ENCODE measurements at places on chromosomes 6 and 20.

- peak; percentile 77 for DNase-seq
Measured at GRCh38 chr20:47620808-47621805, 119.4 kb downstream of the NCOA3 start.

GRCh38 chr20:48196486-48196885, 411.2 kb upstream of the SULF2 start:
- no peak for DNase-seq

DNA sequence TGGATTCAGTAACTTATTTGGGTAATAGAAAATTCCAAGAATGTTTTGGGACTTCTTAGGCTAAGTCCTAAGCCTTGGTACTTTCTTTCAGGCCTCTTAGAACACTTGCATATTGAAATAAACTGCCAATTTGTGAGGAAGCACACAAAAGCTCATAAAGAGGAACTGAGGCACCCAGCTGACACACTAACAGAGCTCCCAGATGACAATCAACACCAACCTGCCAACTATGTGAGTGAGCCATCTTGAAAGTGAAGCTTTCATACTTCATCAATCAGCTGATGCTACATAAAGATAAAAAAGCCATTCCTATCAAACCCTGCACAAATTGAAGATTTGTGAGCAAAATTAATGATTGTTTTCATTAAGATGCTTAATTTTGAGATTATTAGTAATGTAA, 832.5 kb upstream of the EPHA7 start:
- DNase-seq: no peak

- no peak for DNase-seq
Measured at GRCh38 chr6:112480553-112480952, 133.4 kb downstream of the RFPL4B start.

- DNase-seq: no peak
Measured at GRCh38 chr6:28442586-28442985, 705 bp downstream of the ZSCAN23 start.

GRCh38 chr20:44780226-44780625, 30.1 kb downstream of the RIMS4 start:
- DNase-seq: no peak

DNA sequence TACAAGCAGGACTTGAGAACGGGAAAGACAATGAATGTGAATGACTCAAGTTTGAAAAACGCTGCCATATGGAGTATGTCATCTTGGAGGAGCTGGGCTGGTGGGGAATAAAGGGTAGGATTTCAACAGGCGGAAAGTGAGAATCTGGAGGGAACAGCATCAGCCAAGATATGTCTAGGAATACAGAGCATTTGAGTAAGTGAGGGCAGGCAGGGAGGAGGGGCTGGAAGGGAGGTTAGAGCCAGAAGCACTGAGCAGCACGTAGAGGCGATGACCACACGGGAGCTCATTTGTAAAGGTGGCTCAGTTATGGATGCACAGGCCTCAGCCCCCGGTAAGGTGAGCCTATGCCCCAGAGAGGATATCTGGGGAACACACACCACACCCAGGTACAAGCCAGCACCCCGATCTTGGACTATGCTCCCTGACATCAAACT, 115.1 kb downstream of the ZMYND8 start:
- DNase-seq: peak; percentile 74

DNA sequence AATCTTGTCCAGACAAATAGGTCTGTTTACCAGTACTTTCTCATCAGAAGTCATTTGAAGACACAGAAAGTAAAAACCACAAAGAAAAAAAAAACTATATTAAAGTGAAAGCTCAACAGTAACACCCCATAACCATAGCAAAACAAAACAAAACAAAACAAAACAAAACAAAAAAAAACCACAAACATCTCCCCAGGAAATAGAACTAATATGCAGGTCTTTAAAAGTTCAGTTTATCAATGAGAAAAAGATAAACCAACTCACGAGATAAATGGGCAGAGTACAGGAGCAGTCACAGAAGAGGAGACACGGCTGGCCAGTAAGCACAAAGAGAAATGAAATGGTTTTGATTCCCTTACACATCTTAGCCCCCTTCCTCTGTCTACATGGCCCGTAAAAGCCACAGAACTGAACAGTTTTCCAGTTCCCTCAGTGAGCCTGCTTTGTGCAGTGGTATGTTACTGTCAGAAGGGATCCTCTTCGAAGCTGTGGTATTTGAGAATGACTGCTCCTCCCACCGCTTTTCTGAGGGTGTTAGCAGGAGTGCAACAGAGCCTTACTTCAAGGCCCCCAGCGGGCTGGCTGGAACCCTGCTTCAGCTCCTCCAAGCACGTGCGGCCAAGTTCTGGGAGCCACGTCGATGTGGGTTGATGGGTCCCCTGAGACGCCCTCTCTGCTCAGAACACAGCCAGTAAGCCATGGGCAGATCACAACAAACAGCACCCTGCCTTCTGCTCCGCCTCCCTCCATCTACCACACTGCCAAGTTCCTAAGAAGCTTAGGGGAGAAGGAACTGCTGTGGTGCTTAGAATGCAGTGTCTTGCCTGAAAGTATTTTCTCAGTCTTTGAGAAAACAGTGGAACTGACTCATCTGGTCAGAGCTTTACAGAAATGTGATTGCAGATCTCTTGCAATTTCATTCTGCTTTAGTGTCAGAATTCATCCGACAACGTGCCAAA, 14.0 kb downstream of the UST start:
- DNase-seq: peak; percentile 99

- DNase-seq: no peak
Measured at GRCh38 chr20:39882806-39883205, 806.2 kb downstream of the MAFB start.

DNA sequence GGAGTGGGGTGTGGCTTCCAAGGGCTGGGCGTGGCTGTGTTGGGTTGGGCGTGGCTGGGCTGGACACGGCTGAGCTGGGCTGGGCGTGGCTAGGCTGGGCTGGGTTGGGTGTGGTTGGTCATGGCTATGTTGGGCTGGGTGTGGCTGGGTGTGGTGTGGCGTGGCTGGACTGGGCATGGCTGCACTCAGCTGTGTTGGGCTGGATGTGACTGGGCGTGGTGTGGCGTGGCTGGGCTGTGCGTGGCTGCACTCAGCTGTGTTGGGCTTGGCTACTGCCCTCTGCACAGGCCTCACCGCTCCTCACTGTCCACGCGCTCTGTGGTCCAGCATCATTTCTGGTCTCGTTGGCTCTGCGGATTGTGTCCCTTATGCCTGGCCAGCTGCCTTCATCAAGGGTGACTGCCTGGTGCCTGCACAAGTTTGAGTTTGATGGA, 43.5 kb upstream of the SLCO4A1 start:
- DNase-seq: no peak

GRCh38 chr6:1296542-1296941, 15.4 kb upstream of the FOXQ1 start:
- no peak for DNase-seq

DNA sequence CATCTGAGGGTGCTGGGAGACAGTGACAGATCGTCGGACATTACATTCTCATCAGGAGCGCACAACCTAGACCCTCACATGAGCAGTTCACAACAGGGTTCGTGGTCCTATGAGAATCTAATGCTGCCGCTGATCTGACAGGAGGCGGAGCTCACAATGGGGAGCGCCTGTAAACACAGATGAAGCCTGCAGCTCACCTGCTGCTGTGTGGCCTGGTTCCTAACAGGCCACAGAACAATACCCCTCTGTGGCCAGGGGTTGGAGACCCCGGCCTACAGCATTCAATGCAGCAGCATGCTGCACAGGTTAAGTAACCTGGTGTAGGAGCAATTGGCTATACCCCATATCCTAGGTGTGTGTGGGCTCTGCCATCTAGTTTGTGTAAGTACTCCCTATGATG, 19.5 kb downstream of the ANKRD60 start:
- DNase-seq: no peak

- DNase-seq: no peak
Measured at GRCh38 chr20:6780433-6781190, 13.1 kb downstream of the BMP2 start.

GRCh38 chr6:106380407-106380806, 19.9 kb downstream of the CRYBG1 start:
- DNase-seq: no peak

GRCh38 chr20:53839423-53840176, 230.8 kb downstream of the BCAS1 start:
- no peak for DNase-seq

DNA sequence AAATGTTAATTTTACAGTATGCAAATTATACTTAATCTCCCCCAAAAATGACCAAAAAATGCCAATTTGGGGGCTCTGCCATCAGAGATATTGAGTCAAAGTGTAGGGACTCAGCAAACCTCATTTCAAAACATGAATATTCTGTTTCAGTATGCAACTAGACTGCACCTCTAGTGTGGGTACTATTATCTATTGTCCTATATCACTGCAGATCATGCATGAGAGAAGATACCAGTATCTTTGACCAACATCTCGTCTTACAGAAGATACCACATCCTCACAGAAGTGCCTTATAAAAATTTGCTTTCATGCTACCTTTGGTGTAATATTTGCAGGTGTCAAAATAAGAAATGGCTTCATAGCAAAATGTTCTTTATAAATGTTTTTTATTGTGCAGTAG, 623.8 kb downstream of the TENT5A start:
- DNase-seq: no peak

DNA sequence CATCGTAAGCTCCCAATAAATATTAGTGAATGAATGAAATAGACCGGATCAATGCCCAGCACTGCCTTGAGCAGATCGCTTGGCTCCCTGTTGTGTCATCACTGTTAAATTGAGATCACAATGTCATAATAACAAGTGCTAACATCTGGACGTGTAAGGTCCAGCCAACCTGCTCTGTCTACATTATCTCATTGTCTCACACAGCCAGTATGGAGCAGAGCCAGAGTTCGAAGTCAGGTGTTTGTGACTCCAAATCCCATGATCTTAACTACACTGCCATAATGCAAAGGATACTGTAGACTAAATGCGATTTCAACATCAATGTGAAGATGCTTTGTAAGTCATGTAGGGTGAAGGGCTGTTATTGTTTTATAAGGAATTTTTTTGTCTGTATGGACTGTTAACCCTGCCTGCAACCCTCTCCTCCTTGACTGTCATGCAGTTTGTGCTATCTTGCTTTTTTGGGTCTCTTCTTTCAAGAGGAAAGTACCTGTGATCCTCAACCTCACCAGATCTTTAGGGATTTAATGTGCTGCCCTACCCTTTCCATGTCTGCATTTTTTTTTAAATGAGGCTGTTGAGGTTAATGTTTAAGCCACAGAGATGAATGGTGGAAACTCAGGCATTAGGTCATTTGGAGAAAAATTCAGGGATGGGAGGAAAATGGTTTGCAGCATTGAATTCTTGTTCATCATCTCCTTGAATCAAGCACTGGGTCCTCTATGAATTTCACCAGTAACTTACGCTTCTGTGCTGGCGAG, 49.0 kb upstream of the OCSTAMP start:
- no peak for DNase-seq

- DNase-seq: no peak
Measured at GRCh38 chr20:3732327-3733118, at the start of gene HSPA12B. Gene HSPA12B, plus strand, starts transcription at chr20:3732685. Its CDS starts 5,990 bp downstream, at chr20:3738675.

- no peak for DNase-seq
Measured at GRCh38 chr6:35484921-35485392, 11.9 kb downstream of the TEAD3 start.

- no peak for DNase-seq
Measured at GRCh38 chr20:22100686-22101085, 395.2 kb downstream of the PAX1 start.

- DNase-seq: no peak
Measured at GRCh38 chr6:17768881-17769280, 62.2 kb upstream of the NUP153 start.

GRCh38 chr20:11714886-11715285, 202.8 kb upstream of the BTBD3 start:
- DNase-seq: no peak

GRCh38 chr6:36515844-36516243, 31.4 kb downstream of the STK38 start:
- no peak for DNase-seq

DNA sequence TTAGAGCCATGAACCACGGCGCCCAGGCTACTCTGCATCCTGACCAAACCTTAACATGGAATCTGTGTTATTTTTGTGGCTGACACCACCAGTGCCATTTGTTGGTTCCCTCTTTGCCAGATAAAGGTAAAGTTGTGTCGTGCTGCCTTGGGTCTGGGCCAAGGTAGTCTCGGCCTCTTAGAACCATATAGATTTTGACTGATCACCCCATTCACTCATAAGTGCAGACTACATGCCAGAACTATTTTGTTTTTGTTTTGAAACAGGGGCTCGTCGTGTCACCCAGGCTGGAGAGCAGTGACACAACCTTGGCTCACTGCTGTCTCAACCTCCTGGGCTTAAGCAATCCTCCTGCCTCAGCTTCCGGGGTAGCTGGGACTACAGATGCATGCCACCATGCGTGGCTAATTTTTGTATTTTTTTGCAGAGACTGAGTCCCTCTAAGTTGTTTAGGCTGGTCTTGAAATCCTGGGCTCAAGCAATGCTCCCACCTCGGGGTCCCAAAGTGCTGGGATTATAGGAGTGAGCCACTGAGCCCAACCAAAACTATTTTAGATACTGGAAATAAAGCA, 19.2 kb upstream of the RIPOR3 start:
- DNase-seq: no peak

DNA sequence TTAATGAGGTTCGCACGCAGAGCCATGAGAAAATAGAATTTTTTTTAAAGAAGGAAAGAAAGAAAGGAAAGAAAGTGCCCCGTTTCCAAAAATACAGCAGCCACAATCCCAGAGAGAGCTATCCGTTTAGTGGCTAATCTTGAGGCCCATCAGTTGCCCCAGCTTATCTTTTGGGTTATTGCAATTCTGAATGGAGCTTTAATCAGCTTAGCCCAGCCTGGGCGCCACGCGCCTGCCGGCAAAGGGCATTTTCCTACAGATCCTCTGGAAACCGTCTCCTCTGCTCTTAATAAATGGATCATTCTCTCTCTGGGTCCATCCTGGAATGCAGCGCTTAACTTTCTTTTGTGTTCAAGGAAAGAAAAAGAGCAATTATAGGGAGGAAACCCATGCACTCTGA, 413.3 kb downstream of the MAFB start:
- no peak for DNase-seq

GRCh38 chr6:125154118-125154760, 666 bp downstream of the TPD52L1 start:
- no peak for DNase-seq

DNA sequence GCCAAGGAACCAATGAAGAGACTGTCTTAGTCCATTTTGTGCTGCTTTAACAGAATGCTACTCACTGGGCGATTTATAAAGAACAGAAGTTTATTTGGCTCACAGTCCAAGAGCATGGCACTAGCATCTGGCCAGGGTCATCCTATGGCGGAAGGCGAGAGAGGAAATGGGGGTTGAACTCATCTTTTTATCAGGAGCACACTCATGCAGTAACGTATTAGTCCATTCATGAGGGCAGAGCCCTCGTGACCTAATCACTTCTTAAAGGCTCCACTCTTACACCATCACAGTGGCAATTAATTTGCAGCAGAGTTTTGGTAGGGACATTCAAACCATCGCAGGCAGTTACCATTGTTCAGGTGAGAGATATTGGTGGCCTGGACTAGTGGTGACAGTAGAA, 8.5 kb downstream of the ARFGEF2 start:
- no peak for DNase-seq

- DNase-seq: no peak
Measured at GRCh38 chr6:130138909-130139242, 83.9 kb downstream of the SAMD3 start.

- no peak for DNase-seq
Measured at GRCh38 chr6:41560431-41561192, 14.4 kb downstream of the FOXP4 start.

GRCh38 chr6:40891686-40892085, 147.3 kb downstream of the UNC5CL start:
- DNase-seq: no peak

GRCh38 chr20:57988422-57988821, 240.0 kb downstream of the ANKRD60 start:
- DNase-seq: no peak

- no peak for DNase-seq
Measured at GRCh38 chr6:74041420-74041819, 345.4 kb downstream of the CD109 start.

- DNase-seq: no peak
Measured at GRCh38 chr20:3865152-3865886, 18.7 kb downstream of the MAVS start.
